Fibroblast of mammary gland (primary cell): ENCODE measurements at places on chromosomes 16 and 17.

DNA sequence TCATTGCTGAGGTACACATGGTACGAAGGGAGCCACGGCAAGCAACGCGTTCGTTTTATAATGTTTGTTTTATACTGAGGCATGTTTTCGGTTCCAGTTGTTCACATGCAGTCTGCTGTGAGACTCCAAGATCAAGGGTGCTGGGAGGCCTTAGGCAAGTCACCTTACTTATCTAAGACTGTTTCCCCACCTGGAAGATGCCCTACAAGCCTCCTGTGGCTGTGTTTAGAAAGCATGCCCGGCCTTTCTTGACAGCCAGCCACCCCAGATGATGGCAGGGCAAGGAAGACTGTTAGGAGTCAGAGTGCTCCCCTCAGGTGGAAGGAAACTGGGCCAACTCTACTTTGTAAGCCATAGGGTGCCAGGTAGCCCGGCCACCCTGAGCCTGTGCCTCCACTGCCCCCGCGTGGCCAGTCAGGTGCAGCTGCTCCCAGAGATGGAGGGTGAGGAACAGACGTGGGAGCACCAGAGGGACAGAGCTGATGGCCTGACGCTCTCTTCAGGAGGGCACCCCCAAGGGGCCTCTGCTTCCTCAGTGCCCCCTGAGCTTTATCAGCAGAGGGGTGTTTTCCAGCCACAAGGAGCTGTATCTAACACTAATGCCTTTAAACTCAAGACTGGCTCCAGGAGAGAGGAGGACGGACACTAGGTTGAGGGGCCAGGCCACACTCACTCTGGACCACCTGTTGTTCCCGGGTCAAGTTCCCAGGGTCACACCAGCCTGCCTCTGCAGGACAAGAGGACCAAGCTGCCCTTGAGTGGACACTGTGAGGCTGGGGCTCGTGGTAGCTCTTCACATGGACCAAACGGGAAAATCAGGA, 5.4 kb downstream of the NAT9 start:
- peak; percentile 28 for DNase-seq

GRCh38 chr17:45129940-45130680, 2.2 kb downstream of the PLCD3 start:
- DNase-seq, result no peak

GRCh38 chr16:14187517-14188338, 116.6 kb downstream of the MRTFB start:
- DNase-seq, result no peak

- no peak for DNase-seq
These were observed 82.4 kb upstream of the CLEC3A start for GRCh38 chr16:77939968-77940367.
